Activated CD4-positive, alpha-beta T cell treated with anti-CD3 and anti-CD28 coated beads, Interleukin-2, amount 50 U/mL, for 16 hours (primary cell): ENCODE measurements at places on chromosomes 7 and 10.
A peak's percentile ranks its signal among the peaks of the same experiment; 100 is the strongest.

DNA sequence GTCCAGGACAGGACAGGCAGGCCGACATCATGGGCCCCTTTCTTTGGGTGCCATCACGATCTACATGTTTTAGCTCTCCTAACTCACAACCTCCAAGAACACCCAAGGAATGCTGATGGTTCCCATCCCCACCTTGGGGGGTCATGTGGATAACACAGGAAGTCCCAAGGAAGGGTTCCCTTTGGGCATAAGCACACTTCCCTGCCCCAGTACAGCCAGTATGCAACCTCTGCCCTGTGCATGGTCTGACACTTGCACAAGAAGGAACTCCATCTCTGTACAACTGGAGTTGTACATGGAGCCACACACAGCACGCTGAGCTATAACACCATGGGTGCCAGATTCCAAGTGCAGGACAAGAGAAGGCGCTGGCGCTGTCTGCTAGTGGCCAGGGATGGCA lies 11.0 kb downstream of the MAT1A start:
- no peak for DNase-seq

DNA sequence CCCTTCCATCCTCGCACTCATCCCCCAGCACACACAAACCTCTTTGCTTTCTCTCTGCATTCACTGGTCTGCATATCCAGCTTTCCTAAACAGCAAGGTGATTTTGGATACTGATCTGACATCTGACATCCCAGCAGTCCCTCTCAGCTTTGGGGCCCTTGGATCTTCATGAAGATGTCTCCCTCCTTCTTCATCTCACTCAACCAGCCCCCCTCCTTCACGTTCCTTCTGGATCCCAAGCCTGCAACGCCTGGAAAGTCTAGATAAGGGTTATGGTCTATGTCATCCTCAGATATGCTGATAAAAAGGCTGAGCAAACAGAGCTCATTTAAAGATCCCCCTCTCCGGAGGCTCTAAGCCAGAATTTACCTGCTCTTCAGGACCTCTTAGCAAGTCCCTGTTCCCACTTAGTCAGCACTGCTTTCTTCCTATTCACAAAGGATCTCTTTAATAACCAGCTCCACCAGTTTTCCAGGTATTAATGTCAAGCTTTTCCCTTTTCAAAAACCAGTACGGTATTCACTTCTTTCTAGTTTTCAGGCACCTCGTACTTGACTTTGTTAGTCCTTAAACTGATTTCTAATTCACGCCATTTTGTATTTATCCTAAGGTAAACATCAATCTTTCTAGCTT lies 38.9 kb downstream of the CREB3L2 start:
- DNase-seq: no peak

DNA sequence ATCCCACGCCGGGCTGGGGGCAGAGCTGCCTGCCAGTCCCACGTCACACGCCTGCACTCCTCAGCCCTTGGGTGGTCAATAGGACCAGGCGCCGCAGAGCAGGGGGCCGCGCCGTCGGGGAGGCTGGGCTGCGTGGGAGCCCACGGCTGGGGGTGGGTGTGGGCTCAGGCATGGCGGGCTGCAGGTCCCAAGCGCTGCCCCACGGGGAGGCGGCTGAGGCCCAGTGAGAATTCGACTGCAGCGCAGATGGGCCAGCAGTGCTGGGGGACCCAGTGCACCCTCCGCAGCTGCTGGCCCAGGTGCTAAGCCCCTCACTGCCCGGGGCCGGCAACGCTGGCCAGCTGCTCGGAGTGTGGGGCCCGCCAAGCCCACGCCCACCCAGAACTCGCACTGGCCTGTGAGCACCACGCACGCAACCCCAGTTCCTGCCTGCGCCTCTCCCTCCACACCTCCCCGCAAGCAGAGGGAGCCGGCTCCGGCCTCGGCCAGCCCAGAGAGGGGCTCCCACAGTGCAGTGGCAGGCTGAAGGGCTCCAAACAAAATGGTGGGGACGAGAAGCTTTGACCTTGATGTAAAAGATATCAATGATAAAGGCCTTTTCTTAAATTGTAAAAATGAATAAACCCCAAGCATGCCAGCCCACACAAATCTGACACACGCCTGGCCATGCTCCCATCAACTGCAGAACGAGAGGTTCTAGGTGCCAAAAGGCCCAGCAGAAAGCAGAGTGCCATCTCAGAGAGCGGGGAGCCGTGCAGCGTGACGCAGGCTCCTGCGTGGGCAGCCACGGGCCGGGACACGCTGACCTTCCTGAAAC lies 255.5 kb downstream of the MAD1L1 start:
- no peak for DNase-seq

GRCh38 chr10:73889014-73889413 lies 14.7 kb upstream of the CAMK2G start:
- DNase-seq: peak; percentile 45

DNA sequence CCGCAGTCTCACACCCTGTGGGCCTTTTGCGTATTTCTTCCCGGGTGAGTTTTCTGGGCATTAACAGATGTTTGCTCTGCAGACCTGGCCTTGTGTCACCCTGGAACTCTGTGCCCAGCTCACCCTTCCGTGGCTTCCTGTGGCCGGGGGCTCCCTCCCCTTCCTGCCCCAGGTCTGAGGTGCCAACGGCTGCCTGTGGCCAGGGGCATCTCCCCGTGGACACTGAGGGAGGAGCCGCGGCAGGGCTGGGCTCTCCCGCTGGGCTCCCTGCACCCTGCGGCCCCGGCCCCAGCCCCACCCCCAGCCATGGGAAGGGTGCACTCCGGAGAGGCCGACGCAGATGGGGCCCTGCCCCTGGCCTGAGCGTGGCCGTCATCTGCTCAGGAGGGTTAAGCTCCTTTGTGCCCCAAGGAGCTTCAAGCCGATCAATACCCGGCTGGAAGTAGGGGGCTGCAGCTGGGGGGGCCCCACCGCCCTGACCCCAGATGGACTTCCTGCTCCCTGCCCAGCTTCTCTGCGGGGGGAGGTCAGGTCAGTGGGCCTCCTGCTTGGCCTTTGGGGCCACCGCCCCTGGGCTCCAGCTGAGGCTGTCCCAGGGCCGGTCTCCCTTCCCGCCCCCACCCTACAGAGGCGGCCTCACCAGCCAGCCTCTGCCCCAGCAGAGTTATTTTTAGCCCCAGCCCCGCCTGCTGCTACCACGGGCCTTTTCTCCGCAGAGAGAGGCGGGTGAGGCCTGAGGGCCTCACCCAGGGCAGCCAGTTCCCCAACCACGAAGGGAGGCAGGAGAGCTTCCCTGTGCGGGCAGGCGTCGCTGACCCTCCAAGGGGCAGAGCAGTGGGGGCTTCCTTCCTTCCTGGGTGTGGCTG lies 24.2 kb downstream of the PWWP2B start:
- DNase-seq: no peak

DNA sequence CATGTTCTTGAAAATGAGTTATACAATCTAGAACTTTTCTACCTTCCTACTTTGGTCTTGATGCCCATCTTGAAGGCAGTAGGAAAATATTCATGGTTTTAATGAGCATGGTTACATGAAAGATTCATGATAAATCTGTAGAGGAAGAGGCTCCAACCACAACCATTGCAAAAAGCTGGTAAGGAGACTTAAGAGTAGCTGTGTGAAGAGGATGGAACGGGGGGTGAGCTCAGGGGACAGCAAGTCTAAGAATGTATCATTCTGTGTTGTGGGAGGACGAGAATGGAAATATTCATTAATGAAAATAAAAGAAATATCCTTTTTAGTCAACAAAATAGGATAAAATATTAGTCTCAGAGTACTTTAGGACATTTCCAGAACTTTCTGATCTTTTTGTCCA lies 81.1 kb downstream of the BMPER start:
- no peak for DNase-seq

DNA sequence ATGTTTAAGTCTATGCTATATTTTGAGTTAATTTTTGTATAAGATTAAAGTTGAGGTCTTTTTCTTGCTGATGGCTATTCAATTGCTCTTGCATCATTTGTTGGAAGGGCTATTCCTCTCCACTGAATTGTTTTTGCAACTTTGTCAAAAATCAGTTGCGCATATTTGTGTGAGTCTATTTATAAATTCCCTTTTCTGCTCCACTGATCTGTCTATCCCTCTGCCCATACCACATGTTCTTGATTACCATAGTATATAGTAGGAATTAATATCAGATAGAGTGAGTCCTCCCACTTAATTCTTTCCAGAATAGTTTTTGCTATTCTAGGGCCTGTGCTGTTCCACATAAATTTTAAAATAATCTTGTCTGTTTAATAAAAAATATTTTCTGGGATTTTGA lies 152.4 kb upstream of the ADCY1 start:
- no peak for DNase-seq

GRCh38 chr7:158109364-158110033 lies 478.1 kb downstream of the PTPRN2 start:
- no peak for DNase-seq

DNA sequence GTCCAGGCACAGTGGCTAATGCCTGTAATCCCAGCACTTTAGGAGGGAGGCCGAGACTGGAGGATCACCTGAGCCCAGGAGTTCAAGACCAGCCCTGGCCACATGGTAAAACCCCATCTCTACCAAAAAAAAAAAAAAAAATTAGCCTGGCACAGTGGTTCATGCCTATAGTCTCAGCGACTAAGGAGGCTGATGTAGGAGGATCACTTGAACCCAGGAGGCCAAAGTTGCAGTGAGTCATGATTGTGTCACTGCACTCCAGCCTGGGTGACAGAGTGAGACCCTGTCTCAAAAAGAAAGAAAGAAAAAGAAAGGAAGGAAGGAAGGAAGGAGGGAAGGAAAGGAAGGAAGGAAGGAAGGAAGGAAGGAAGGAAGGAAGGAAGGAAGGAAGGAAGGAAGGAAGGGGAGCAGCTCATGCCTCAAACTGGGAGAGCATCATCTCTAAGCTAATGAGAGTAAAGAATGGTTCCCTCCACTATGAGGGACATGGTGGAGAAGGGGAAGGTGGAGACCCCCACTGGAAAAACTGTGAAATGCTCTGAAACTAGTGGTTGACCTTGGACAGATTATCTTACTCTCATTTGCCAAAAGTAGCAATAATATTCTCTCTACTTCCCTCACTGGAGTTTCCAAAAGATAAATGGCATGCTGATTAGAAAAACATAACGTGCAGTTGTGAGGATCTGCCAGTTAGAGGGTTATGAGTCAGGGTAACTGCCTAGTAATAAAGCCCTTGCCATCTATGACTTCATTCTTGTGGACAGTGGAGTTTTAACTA lies 16.8 kb downstream of the GIMAP5 start:
- DNase-seq: peak; percentile 78

GRCh38 chr7:85172530-85172941 lies 14.3 kb downstream of the SEMA3D start:
- DNase-seq: no peak

DNA sequence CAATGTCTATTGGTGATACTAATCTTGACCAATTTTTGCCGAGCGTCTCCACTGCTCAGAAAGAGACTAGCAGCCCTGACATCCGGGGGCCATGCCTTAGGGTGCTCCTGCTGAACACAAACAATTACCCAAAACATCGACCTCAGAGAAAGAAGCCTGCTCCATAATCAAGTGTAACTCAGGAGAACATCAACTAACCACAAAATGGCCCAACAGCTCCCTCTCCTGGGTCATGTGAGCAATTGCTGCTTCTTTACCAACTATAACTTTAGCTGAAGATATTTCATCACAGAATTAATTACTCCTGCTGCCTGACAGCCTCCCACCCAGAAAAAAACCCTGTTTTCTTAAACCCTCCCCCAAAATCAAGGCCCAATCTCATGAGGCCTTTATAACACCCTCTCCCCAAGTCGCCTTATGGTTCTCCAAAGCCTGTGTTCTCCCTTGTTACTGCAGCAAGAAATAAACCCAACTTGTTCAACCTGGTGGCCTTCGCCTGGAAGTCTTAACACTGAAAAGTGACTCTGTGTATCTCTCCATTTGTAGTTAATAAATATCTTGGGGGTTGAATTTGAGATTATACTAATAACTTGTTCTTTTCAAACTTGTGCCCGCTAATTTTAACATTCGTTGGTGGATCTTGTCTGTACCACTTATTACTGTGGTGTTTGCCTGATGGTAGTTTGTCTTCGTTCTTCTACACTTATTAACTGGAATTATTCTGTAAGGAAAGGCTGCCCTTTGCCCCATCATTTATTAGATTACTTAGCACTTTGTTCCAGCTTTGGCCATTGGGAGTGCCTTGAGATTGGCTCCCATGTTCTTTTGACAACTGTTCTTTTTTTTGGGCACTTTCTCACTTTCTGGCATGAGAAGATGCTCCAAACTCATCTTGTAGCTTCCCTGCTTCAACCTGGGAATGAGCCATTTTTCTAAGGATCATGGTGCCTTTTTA lies 21.2 kb upstream of the RAMP3 start:
- peak; percentile 81 for DNase-seq

DNA sequence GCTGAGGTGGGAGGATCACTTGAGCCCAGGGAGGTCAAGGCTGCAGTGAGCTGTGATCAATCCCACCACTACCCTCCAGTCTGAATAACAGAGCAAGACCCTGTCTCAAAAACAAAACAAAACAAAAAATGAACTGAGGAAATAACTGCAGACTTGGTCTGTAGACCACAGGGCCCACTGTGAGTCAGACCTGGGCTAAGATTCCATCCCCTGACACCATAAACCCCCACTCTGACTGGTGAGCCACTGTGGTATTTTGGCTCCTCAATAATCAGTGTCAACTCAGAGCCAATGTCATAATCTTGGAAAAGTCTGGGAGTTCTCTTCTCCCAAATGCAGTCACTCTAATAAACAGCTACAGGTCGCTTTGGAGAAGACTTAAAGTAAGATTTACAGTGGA lies 24.0 kb upstream of the ERCC6 start:
- DNase-seq: no peak

DNA sequence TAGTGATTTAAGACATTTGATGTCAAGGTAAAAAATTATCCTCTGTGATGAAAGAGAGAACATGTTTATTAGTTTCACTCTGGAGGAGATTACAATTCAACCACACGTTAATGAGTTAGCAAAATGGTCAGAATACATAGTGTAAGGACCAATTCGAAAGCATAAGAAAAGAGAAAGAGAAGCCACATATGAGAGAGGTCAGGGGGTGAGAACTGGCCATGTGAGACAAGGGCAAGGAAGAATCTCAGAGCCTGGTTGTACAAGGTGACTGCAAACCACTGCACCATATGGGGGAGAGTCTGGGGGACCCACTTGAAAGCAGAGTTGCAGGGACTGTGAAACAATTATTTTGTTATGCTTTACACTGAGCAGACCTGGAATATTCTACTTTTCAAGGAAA lies 27.7 kb upstream of the BET1 start:
- DNase-seq: no peak
